Kasumi-1 (cell line): ENCODE measurements at places on chromosomes 12 and 14.

GRCh38 chr12:58529897-58530741 is 390.2 kb downstream of the LRIG3 start:
- DNase-seq, result no peak

DNA sequence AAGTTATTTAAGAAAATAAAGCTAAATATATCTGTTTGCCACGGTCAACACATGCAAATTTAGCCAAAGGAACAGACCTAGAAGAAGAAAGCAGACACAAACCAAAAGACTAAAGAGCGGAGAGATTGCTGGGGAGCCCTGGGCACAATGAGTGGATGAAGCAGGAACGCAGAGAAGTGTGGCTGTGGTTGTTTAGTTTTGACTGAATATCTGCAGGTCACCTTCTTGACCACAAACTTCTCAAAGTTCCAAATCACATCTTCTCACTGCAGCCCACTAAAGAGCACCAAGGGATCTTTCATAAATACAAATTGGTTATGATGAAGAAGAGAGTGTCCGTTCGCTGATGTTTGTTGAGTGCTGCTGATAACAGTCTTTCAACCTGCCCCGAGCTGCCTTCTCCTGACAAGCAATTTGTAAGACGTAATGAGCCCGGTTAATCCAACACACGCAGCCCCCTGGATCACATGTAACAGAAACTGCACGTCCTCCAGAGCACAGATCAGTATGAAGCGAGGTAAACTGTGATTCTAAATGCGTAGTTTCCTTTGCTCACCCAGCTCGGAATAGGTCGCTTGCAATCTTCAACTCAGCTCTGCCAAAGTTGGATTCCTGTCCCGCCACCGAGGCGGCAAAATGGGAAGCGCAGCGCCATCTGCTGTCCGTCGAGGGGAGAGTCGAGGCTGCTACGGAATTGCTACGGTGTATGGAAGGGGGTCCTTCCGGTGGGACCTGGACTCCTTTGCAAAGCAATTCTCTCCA is 120.8 kb downstream of the GXYLT1 start:
- peak; percentile 82 for DNase-seq

- DNase-seq, result no peak
Measured at GRCh38 chr14:95011445-95012006, 145.8 kb downstream of the DICER1 start.

GRCh38 chr14:58108717-58109116 is 43.3 kb downstream of the ARMH4 start:
- DNase-seq, result no peak

DNA sequence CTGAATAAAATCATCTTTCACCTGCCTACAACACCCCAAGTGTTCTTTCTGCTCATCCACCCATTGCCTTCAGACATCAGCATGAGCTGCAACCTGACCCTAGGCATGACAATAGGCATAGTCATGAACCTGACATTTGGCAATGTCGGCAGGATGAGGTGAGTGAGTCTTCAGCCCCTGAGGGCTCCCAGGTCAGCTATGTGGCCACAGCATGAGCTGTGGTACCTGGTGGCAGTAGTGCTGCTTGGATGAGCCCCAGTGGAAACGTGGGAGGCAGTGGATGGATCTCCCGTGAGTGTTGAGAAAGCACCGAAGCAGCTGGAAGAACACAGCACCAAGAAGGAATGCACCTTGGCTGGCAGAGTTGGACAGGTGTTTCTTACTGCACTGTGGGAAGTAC is 334.8 kb upstream of the FAR2 start:
- no peak for DNase-seq
